Kidney glomerular epithelial cell (primary cell): ENCODE measurements at places on chromosomes 5 and 9.
A peak's percentile ranks its signal among the peaks of the same experiment; 100 is the strongest.

GRCh38 chr5:98535901-98536300, 237.6 kb upstream of the RGMB start:
- DNase-seq, result no peak

DNA sequence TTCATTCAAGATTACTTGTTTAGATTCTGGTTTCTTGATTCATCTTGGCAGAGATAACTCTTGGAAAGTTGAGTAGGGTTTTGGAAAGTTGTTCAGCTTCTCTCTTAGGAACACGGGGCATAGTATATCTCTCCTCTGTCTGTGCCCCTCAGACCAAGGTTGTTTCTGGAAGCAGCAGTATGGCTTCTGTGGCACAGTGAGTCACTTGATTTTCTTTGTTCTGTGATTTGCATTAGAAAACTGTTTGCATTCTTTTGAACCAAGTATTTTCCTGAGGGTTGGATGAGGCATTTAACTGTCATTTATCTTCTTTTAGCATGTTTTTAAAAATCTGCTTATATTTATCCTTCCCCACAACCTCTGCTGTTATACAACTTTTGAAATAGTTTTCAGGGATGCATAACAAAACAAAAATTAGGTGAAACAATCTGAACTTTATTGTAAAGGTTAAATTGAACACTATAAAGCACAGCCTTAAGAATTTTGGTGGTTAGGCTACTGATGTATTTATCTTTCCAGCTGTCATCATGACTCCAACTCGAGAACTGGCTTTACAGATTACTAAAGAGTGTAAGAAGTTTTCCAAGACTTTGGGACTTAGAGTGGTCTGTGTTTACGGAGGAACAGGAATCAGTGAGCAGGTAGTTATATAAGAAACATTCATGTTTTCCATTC, 26.5 kb downstream of the DDX46 start:
- DNase-seq, result peak; percentile 4

DNA sequence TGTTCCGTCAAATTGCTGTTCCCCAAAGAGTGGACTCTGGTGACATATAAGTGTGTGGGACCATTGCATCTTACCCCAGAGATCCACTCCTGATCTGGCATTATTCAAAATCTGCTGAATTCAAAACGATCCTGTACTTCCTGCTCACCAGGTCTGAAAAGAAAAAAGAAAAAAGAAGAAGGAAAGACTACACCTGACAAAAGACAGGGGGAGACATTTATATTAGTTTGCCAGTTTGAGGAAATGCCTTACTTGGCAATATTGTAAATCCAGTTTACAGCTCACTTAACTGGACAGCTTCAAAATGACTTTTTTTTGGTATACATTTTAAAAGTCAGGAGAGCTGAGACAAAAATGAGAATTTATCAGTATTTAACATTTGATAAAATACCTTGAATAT, 15.0 kb upstream of the GRHPR start:
- DNase-seq, result no peak

- no peak for DNase-seq
These were observed 405.3 kb upstream of the SLC30A5 start for GRCh38 chr5:68688547-68688946.

DNA sequence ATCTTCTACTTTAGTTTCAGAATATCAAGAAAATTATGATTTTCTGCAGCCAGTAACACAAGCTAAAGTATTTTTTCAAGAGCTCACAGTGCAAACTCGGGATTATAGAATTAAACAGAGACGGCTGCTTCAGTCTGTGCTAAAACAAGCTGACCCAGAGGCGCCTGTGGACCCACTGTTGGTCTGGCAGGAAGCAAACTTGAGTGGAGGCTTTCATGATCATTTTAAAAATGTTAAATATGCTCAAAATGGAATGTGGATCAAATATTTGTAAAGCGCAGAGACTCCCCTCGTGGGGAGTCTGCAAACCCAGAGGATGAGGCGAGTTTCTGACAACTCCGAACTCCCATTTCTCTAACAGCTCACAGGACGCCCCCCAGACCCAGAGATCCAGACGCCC, 13.0 kb downstream of the ROR2 start:
- no peak for DNase-seq

- peak; percentile 92 for DNase-seq
These were observed at the start of gene ANKRD18A for GRCh38 chr9:38620483-38621433. TSS of gene ANKRD18A (minus strand) at chr9:38620596. CDS start at chr9:38620285, 311 bp downstream.

- peak; percentile 65 for DNase-seq
These were observed 80.4 kb upstream of the CDH6 start for GRCh38 chr5:31113101-31113500.

- DNase-seq, result peak; percentile 58
These were observed 724 bp downstream of the TCERG1 start for GRCh38 chr5:146447734-146448380.

DNA sequence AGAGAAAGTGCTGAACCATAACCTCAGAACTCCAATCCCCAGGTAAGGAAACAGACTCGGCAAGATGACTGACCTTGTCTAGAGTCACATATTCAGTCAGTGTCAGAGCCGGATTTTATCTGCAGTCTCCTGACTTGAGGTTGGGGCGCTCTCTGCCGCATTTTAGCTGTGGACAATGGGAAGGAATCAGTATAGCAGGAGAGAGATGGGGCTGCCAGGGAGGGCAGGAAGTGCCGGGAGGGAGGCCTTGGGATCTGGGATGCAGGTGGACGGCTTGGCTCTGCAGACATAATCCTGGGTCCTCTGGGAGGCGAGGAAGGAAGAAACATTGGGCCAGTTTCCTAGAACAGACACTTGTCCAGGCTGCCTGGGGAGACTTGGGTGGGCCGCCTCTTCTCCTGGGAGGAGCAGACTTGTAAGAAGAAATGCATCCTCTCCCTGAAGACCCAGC, 39.7 kb upstream of the COL15A1 start:
- DNase-seq, result no peak

DNA sequence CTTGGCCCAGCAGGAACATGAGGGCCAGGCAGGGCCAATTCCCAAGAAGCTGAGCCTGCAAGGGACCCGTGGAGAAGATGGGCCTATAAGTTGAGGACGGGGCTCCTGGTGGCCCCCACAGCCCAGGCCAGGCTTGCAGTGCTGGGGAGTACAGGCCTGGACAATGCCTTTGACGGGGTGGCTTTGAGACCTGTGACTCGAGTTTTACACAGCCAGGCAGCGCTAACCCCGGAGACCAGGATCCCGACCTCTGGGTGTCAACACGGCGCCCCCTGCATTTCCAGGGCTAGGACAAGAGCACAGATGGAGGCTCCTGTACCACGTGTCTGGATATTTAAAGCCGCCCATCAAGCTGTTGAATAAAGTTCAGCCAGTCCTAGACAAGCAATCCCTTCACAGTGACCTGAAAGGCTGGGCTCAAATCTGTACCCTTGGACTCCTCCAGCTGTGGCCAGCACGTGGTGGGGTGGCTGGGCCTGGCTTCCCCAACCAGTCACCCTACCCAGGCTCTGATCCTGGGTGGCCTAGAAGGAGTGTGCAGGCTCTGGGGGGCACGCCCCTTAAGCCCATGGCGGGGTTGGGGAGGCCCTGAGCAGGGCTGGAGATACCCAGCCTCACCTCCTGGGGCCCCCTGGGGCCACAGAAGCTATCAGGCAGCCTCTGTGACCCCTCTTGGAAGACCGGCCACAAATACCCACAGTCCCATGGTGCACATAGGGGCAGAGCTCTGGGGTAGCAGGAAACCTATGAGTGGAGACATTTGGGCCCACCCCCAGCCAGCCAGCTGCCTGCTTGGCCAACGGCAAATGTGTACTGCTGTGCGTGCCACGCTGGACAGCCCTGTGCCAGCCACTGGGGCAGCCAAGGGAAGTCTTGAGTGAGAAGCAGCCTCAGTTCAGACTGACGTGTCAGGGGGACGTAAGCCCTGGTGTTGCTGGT, 88.7 kb downstream of the NTNG2 start:
- no peak for DNase-seq

GRCh38 chr5:72232838-72233237, 87.2 kb downstream of the MRPS27 start:
- no peak for DNase-seq

- DNase-seq, result no peak
These were observed 294.8 kb downstream of the KCTD16 start for GRCh38 chr5:144465441-144465840.

GRCh38 chr5:113042491-113043243, 66.1 kb downstream of the DCP2 start:
- DNase-seq, result no peak

- peak; percentile 62 for DNase-seq
These were observed 525 bp downstream of the KIF24 start for GRCh38 chr9:34328500-34328986.

DNA sequence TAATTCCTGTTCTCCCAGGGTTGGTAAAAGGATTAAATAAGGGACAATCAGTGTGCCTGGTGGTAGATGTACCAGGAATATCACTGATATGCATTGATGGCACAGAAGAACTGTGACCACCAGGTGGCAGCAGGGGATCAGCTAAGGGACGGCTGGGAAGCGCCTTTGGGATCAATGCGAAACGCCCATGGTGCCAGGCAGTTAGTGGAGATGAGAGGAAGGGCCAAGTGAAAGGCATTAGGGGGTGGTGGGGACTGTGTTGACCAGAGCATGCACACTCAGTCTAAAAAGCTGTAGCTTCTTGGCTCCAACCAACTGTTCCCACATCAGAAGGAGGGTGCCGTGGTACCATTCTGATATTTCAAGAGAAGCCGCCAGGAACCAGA, 55.6 kb downstream of the ARHGEF37 start:
- DNase-seq, result peak; percentile 59

DNA sequence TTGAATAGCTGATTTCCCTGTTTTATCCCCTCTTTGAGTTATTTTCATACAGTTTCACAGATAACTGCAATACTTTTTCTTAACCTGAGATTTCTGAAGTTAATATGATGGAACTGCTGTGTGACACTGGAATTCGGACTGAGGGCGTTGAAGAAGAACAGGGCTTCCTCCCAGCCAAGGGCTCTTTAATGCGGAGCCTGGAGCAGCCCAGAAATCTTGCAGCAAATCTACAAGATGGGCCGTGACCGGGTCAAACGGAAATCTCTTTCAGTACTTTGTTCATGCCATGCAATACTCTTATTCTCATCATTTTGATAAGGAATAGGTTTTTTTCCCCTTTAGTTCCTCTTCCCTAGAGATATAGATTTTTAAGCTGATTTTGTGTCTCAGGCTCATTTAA, 236.8 kb upstream of the IRX4 start:
- DNase-seq, result no peak

- DNase-seq, result no peak
These were observed 24.2 kb downstream of the ANP32B start for GRCh38 chr9:98007251-98007928.

DNA sequence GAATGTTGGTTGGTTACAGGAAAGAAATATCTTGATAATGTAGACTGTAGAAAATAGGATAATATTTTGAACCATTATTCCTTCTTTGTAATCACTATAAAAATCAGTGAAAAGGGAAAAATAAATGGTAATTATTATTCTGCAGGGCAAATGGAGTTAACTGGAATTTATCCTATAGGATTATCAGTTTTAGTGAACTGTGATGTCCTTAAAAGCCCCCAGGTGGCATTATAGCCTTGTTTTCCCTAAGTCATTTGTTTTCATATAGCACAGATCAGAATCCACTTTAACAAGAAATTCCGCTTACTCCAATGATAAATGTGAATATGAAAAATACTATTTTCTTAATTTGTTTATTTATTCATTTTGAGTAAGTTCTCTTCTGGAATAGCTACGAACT, 26.2 kb upstream of the WDR41 start:
- DNase-seq, result no peak
